ENCODE measurements at places on chromosomes 2 and 18.

DNA sequence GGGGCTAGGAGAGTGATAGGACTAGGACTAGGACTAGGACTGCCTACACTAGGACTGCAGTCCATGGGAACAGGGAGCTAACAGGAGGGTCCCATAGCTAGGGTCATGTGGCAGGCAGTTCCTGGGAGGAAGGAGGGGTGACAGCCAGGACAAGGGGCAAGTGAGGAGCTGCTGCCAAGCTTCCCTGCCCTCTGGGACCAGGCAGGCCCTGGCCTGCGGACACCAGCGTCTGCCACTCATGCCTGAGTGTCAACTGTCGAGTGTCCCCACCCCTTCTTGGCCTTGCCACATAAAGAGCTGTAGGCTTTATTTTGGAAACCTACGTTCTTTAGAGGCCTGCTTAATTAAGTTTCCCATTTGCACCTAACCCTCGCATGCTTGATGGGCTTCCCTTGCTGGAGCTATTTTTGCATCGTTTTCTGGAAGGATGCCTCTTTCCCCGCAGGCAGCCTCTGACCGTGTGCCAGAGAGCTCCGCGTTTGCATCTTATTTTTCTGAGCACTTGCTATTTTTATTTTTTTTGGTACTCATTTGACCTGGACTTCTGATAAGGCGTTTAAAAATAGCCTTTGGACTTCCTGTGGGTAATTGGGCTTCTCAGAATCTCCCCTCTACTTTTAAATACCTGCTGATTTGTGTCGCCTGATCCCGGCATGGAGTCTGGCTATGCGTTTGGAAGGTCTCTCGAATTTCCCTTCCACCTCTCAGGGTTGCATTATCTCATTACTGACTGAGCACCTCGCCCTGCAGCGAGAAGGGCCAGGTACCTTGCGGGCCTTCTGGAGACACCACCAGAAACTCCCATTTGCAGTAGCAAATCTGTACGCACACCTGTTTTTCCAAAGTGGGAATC is 66.4 kb downstream of the SH3RF3 start:
- no peak for DNase-seq

GRCh38 chr18:68454511-68455228 is 260.2 kb downstream of the TMX3 start:
- no peak for DNase-seq

DNA sequence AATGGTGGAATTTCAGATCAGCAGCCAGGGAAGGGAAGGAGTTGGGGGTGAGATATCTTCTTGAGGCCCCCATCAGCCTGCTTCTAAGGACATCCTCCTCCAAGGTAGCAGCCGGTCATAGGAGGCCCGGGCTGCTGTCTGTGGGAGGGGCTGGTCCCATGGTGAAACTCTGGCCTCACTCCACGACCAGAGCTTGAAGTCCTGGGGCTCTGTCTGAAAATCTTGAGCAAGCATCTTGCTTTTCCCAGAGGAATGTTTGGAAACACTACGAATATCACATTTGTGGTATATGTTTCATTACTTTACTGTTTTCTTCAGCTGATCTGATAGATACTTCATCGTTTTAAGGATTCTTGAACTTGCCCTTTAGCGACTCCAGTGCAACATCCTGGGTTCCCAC is 103.7 kb downstream of the CTAGE1 start:
- DNase-seq, result no peak

- no peak for DNase-seq
These were observed 169.7 kb upstream of the NOSTRIN start for GRCh38 chr2:168632709-168633121.

- no peak for DNase-seq
These were observed 1.9 kb downstream of the PIEZO2 start for GRCh38 chr18:11147371-11147951.

DNA sequence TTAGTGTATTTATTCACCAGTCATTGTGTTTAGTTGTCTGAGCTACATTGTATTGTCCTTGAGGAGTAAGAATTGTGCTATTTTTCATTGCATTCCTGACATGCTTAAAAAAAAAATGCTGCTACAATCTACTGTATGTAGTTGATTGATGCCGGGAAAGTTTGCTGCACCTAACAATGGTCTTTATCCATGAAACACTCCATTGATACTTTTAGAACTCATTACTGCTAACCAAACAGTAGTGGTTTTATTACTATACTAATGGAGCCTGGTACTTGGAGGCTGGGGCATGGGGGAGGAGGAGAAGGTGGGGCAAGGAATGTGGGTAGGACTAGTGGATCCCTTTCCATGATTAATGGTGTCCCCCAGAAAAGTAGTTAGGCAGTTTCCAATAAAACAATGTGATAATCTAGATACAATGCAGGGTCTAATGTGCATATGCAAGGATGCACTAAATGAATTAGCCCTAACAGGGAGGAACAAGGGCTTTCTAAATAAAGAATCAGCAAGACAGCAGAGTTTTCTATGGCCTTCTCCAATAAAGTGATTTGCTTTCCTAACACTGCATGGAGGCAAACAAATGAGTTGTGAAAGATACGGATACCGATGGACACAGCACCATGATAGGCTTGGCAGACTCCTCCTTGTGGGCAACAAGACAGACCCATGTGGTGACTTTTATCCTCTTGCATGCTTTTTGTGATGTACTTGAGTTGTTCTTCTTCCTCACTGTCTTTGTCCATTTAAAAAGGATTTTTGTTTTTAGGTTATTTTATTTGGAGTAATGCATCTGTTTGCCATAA is 78.5 kb downstream of the FMNL2 start:
- DNase-seq, result no peak

DNA sequence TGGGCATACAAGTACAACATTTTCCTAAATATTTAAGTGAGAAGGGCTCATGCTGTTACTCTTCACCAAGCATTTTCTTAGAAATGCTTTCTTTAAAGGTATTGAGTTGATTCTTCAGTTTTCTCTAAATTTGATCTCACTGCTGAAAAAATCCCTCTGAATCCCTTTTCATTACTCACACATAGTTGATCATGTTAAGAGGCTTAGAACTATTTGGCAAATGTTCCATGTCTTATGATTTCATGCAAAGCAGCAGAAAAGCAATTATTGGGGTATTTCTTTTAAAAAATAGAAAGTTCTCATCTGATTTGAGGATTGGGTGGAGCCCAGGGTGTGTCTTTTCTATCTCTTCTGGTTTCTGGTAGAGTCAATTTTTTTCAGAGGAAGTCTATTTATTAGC is 1079.8 kb upstream of the ZEB2 start:
- DNase-seq, result no peak

DNA sequence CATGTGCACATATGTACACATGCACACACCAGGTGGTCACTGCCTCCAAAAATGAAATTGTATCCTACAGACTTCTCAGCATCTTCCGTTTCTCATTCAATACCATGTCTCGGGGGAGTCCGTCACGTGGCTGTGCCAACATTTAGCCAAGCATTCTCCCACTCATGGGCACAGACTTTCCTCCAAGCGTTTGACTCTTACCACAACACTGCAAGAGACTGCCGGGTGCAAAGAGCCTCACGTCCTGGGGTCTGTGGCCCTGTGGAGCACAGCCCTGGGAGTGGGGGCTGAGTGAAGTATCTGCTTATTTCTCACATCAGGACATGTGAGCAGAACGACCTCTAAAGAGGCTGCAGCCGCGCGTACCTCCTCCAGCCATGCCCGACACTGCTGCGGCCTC is 28.0 kb downstream of the HDAC4 start:
- peak; percentile 16 for DNase-seq

- DNase-seq, result no peak
These were observed 7.9 kb downstream of the IMPA2 start for GRCh38 chr18:11989174-11989573.

Measured in activated T-cell treated with anti-CD3 and anti-CD28 coated beads, Interleukin-2, amount 50 U/mL, for 1 hour (primary cell).